COR-L47 (cell line): ENCODE measurements at places on chromosomes 6 and 20.

DNA sequence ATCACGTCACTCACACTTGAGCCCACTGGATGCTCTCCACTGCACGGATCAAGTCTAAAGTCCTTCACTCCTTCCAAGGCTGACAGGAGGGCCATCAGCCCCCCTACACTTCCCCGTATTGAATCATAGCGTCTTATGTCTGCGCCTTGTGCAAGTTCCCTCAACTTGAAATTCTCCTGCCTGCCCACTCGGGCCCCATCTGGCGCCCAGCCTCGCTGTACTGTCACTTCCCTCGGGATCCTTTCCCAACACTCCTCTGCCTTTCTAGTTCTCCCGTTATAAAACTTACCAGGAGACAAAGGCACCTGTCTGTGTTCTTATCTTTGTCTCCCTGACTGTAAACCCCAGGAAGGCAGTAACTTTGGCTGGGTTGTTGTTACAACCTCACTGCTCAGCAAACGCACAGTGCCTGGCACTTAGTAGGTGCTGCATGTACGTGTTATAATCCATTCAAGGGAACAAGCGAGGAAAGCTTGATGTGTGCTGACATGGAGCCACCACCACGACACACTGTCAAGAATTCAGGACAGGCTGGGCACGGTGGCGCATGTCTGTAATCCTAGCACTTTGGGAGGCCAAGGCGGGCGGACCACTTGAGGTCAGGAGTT, 33.8 kb upstream of the ZFAND3 start:
- no peak for DNase-seq

DNA sequence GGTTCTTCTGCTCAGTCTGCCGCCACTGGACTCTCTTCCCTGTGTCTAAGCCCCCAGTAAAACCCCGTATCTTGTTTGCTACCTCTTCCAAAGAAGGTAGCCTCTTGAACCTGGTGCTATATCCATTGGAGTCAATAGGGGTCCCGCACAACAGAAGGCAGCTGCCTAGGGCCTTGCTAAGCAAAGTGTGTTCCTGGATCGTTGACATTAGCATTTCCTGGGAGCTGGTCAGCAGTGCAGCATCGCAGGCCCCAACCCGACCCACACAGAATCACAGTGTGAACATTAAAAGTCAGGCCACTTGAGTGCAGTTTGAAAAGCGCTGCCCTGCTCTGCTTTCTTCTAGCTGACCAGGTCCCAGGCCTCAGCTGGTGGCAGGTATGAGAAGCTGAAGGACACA, 2.9 kb downstream of the ADA start:
- DNase-seq, result no peak

- DNase-seq, result no peak
Observed at GRCh38 chr20:12014736-12015135, 97.0 kb downstream of the BTBD3 start.

- no peak for DNase-seq
Observed at GRCh38 chr6:10305790-10306415, 109.0 kb downstream of the TFAP2A start.

DNA sequence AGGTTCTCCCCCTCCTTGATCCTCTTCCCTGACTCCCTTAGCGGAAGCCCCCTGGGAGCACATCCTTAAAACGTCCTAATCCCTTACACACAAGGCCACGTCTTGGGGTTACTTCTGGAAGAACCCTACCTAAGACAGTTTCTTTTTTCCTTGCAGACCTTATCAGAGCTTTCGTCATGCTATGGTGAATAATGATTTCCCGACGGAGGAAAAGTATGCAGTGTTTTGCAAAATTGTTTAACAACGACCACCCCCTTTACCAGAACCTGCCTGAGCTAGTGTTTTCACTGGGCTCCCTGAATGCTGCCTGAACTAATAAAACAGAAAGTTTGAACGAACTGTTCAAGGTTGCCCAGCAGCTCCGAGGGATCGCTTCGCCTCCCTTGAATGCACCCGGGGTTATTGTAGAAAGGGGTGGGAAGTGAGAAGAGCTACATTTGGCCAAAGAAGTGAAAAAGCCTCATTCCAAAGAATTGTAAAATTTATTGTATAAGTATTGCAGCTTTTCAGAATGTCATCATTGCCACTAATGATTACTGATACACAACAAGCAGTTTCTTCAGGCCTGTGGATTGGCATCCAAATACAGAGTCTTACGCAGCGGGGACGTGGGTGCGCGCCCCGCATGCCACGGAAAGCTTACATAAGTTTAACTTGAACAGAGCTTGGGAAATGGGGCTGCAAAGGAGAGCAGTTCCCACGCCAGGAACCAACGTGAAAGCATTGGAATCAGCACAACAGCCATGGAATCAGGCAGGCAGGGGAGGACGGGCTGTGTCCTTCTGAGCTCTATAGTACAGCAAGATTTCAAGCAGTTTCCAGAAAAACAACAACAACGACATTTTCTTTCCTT, 27.9 kb upstream of the ZBP1 start:
- DNase-seq, result no peak

DNA sequence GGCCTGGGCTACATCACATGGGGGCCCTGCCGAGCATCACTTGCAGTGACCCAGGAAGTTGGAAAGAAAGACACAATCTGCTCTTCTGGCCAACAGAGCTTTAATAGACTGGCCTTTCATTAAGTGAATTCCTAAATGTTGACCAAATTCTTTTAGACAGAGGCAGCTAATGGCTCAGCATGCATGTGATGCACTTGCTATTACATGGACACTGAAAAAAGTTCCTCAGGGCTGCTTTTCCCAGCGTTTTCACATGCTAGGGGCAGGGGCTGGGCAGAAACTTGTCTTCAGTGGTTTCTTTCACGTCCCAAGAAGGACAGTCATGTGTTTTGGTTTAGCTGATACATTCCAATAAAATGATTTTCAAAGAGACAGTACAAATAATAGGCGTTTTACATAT, 651.0 kb upstream of the SLC35B3 start:
- no peak for DNase-seq

- DNase-seq, result no peak
Observed at GRCh38 chr6:113873043-113873667, 16.0 kb downstream of the MARCKS start.
